ENCODE measurements at places on chromosomes 12 and 14.

DNA sequence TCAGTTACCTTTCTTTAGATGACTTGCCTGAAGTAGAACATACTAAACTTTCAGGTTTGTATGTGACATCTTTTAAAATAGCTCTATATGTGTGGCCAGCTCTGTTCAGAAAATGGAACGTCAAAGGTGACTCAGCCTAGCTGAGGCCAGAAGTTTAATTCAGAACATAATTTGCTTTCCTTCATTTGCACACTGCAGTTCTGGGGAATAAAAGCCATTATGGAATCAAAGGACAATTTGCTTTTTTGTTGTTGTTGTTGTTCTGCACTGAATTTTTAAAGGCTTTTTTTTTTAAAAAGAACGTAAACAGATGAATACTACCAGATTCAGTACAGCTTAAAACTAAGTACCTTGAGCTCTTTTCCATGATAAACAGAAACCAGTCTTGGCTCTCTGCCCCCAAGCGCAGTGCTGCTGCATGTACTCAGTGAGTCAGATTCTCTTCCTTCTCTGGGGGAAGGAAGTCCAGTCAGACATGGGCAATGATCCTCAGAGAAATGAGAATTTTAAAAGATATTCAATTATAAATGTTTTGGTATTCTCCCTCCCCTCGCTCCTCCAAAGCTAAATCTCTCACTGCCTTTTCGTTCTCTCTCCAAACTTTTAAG lies 644.2 kb downstream of the NOVA1 start:
- ATAC-seq: no peak

DNA sequence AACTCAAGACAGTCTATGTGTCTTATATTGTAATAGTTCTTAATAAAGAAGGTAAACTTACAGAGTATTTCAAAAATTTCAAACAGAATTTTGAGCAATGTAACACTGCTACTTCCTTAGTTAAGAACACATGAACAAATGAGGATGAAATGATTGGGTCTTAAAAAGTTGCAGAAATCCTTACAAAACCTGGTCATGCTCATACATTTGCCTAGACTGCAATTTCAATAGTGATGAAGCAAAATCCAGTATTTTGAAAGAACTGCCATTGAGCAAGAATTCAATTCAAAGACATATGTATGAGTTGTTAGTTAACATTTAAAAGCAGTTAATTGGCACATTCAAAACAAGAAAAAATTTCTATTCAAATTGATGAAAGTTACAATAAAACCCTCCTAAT lies 17.8 kb upstream of the HIF1A start:
- ATAC-seq: no peak

DNA sequence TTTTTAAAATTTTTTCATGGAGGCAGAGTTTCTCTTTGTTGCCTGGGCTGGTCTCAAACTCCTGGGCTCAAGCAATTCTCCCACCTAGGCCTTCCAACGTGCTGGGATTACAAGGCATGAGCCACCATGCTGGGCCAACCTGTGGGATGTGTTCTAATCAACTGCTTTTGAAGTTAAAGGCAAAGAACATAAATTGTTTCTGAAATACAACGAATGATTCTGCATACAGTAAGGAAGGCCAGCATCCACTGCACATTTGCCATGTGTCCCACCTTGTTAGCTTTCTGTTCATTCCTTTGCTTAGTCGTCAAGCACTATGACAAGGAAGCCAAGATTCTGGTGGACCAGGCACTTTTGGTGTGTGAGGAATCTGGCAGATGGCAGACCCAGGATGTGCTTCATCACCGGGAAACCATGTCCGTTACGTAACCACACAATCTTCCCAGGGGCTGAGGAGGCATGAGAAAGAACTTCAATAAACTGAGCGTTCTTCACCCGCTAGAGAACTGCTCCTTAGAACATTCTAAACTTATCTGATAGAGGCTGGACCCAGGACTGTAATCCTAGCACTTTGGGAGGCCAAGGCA lies 24.5 kb downstream of the MOK start:
- no peak for ATAC-seq

GRCh38 chr12:130633771-130634170 lies 82.3 kb downstream of the RIMBP2 start:
- no peak for ATAC-seq

DNA sequence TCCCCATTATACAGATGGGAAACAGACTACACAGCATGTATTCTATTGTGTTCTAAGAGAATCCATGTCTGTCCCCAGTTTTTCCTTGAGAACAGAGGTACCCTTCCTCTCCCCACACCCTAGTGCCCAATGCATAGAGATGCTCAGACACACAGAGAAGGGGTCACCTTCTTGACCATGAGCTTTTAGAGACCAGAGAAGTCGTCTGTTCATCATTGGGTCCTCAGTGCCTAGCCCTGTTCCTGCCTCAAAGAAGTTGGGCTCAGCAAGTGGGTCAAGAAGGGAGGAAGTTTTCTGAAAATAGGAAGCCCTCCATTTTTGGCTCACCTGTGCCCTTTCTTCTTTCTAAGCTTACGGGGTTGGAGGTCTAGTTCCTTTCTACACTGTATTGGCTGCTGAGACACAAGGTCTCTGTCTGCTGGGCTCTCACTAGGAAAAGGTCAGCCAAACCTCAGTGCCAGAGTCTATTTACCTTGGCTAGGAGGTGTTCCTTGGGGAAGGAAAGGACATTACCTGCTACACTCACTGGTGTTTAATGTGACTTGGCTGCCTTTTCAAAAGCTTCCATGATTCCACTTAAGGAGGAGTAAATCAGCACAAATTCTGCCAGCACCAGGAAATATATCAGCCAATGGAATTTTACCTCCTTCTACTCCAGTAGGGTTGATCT lies 198.5 kb upstream of the PWP1 start:
- ATAC-seq: no peak

DNA sequence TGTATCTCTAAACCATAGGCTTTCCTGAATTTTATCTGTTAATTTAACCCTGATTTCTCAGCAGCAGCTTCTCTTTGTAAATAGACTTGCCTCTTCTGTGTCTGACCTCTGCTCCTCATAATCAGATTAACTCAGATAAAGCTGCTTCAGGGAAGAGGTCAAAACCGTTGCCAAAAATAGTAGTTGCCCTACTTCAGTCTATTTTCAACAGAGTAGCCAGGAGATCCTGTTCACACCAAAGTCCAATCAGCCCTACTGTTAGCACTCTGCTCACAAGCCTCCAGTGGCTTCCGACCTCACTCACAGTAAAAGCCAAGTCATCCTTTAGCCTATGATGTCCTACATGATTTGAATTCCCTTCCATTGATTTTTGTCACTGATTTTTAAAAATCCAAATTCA lies 258.4 kb downstream of the PPFIA2 start:
- ATAC-seq: no peak

GRCh38 chr12:42163913-42164312 lies 19.2 kb upstream of the GXYLT1 start:
- ATAC-seq: no peak

DNA sequence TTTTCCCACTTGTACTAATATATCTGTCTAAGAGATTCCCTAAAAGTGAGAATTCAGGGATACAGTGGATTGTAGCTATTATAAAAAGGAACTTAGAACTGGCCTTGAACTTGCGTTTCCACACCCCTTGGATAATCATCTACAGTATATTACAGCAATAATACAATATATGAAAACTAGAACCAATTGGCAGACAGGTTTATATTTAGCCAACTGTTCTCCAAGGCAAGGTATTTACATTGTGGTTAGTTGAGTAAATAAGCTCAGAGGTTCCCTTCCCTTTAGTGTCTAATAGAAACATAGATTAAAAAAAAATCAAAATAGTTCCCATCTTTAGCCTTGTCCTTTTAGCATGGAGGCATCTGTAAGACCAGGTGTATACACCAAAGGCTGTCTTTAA lies 42.1 kb downstream of the LIMA1 start:
- ATAC-seq: no peak

- no peak for ATAC-seq
Observed at GRCh38 chr12:48861111-48861510, 4.6 kb downstream of the RND1 start.

GRCh38 chr14:56816574-56817391 lies 6.5 kb upstream of the OTX2 start:
- ATAC-seq: no peak

DNA sequence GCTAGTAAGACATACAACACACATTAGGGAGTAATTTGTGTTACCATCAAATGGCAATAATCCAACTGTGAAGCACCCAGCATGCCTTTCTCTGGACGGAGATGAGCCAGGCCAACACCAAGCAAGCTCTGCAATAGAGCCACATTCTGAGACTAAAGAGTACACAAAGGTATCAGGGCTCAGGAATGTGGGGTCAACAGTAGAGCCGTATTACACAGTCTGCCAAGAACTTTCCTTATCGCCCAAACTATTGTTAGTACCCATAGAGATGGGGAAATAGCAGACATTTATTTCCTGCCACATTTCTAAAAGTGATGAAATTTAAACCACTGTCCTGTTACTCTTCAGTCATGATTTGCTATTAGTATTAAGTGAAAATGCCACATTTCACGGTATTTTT lies 113.7 kb downstream of the BMP4 start:
- no peak for ATAC-seq

- ATAC-seq: no peak
Observed at GRCh38 chr12:119204671-119205285, 26.0 kb downstream of the HSPB8 start.

DNA sequence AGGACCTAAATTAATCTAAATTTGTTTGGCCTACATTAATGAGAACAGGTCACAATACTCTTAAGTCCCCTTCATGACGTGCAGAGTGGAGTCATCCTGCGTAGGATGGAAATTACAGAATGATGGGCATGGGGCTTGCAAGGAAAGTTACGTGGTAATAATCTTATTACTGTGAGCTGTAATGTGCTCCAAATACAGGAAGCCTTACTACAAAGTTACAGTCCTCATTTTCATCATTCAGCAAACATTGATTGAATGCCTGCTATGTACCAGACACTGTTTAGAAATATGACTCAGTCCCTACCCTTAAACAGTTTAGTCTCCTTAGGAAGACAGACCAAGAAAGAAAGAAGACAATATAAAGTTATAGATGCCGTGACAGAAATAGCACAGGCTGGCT lies 9.4 kb downstream of the HIGD1C start:
- ATAC-seq: no peak

DNA sequence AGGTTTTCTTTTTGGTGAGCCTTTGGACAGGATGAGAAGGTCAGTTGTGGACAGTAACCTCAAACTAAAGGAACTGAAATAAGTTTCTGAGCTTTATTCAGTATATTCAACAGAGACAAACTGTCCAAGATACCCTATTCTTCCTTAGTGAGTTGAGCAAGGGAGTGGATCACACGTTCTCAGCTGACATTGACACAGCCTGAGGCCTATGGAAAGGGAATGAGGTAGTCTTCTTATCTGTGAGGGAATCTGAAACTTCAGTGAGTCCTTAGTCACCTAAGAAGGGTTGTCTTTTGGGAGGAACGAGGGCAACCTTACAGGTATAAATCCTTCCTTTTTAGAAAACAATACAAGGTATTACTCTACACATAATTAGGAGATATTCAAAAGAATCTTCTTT lies 5.0 kb upstream of the NUBPL start:
- ATAC-seq: no peak

DNA sequence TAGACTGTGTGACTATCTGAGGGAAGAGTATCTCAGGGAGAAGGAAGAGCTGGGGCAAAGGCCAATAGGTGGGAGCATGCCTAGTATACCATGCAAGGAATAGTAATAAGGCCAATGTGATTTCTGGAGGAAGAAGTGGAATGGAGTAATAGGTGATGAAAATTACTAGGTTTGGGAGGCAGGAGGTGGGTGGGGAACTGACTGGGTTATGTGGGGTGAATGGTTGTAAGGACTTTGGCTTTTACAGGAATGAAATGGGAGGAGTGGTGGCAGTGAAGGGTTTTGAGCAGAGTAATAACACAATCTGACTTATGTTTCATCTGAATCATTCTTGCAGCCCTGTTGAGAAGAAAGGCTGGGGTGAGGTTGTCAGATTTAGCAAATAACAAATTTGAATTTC lies 30.9 kb downstream of the NUBPL start:
- ATAC-seq: no peak

DNA sequence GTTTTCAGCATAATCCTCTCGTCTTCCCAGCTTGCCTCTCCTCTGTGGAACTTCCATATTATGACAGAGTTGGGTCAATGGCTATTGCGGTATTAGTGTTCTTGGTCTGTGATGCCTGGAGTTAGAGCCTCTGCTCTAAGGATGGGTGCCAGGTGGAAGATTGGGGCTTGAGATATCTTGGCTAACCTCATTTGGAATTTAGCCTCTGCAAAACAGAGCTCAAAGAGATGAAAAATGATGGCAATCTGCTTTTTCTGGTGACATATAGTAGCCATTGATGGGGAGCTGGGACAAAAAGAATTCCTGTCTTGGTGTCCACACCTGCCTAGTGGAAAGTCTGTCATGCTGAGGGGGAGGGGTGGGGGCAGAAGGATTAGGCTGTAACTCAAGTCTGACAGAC lies 152.1 kb downstream of the RPL10L start:
- no peak for ATAC-seq

- ATAC-seq: no peak
Observed at GRCh38 chr14:103386713-103387329, 1.6 kb downstream of the MARK3 start.

GRCh38 chr14:70239802-70240201 lies 51.1 kb upstream of the SLC8A3 start:
- ATAC-seq: no peak

Data from activated CD4-positive, CD25-positive, alpha-beta regulatory T cell treated with anti-CD3 and anti-CD28 coated beads, Interleukin-2, amount 50 U/mL, for 24 hours (primary cell).